ENCODE measurements at places on chromosomes 13 and 19.

- DNase-seq: no peak
Observed at GRCh38 chr13:110228936-110229904, 77.7 kb downstream of the COL4A1 start.

DNA sequence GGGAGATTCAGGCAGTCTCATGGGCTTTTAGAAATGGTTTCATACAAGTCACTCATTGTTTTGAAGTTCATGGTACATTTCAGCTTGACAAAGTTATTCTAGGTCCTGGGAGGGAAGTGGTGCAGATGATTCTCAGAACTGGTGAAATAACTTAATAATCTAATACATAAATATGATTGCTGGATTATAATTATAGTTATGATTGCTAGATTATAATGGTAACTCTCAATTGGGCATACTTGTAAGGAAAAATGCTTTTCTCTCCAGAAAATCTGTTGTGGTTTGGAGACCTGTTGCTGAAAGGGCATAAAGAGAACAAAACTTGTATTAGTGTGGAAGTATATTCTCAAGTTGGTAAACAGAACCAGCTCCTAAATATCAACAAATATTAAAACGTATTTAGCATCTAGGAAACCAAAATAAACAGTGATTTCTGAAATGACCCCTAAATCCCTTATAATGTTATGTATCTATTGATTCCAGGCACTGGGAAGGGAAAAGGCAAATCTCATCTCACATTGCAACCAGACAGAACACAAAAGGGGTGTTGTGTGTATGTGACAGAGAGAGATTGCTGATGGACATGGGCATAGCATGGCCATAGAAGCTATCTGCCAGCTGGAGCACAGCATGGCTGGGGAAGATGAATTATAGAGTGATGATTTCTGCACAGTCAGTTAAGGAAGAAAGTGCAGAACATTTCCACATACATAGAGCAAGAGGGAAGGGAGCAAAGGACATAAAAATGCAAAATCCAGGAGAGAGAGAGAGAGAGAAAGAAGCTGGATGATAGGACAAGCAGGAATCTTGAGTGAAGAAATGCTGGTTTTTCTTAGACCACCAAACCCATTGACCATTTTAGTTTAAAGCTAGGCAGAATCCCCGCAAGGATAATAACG lies 87.1 kb upstream of the FRY start:
- no peak for DNase-seq

DNA sequence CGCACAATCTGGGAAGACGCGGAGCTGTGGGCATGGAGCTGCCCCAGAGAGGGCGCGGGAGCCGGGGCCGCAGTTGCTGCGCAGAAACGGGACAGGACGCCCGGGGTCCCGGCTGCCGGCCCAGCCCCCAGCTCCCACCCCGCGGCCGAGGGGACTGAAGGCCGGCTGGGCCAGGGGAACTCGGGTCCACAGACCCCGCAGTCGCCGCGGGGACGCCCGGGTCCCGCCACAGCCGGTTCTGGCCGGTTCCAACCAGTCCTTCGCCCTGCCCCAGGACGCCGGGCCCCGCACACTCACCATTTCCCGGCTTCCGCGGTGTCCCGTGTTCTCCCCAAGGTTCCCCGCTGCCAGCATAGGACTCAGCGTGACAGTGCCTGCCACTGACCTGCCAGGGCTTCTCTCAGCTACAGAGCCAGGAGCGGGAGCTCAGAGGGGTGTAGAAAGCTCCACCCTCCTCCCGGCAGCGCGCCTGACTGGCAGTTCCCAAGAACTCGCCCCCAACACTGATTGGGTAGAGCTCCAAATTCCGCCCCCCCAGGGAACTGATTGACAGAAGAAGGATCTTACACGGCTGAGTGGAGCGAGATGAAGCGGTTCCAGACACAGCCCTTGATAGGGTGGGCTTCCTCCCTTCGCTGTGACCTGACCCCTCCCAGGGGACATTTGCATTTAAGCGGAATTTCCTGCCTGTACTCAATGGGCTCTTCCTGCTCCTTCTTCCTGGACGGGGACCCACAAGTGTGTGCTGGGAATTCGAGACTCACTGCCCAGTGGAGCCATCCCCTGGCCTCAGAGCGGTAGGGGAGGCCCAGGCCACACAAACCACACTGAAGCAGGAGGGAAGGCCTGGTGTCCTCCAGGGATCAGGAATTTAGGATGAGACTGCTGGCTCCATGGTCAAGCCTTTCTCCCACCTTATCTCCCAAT lies at the start of gene ZNF442:
Gene ZNF442 (minus strand): TSS at position 448 of the 927 bp plus-strand sequence. CDS start 2,052 bp downstream, outside the sequence.
- peak; percentile 83 for DNase-seq

- no peak for DNase-seq
Observed at GRCh38 chr13:26557051-26557392, 461 bp upstream of the WASF3 start.

DNA sequence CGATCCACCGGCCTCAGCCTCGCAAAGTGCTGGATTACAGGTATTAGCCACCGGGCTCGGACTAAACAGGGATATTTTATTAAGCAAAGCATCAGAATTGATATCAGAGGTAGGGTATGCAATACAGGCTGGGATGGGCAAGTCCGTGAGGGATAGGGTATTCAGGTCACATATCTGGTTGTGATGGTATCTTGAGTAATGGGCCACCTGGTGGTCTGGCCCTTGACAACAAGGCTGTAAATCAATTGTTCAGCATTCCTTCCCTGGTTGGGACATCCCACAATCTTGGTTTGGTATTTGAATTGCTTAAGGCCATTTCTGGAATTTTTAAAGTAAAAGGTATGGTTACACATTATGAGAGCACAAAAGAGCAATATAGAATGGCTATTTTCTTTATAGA lies 1588.0 kb downstream of the SLITRK1 start:
- no peak for DNase-seq

DNA sequence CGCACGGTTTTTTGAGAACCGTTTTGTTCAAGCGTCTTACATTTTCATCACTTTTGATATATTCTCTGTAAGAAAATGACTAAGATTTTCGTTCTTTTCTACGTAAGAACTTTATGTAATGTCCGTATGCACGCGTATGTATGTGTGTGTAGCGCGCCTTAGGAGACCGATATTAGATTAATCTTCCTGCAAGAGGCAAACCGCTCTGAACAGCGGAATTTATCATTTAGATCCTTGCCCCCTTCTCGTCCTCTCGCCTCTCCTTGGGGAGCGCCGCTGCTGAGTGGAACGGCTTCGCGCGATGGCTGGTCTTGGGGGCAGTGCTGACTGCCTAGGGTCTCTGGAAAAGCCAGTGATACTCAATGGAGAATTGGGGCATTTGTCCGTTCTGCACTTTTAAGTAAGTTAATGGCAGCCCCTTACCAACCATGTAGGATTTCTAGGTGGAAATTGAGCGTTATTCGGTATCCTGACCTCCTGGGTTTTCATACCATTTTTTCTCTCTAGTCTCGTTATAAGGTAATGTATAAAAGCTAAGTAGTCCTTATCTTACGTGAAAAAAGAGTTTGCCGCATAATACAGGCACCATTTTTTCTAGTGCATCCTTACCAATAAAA lies 4.7 kb downstream of the MAB21L1 start:
- no peak for DNase-seq

DNA sequence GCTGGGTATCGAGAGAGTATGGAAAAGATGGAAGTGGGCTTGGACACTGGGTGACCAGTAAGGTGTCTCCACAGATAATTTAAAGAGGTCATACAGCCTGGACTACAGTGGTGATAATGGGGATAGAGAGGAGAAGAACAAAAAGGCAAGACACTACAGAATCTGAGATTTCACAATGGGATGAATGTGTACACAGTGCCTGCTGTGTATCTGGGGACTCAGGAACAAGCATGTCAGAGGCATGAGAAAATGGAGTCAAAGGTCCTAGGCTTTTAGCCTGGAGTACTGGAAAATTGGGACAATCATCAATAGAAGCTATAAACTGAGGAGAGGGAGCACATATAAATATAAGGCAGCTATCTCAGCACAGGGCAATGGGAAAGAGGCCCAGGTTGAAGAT lies 69.4 kb downstream of the TSC22D1 start:
- no peak for DNase-seq
